Gastrocnemius medialis (tissue), 4 donors: ENCODE measurements at places on chromosomes 13 and 19. TPM values are rescaled to one million over a fixed set of nuclear protein-coding genes. Genes with fewer than 3 reads are reported as not detected.
A peak's percentile ranks its signal among the peaks of the same experiment; 100 is the strongest.

GRCh38 chr19:11198769-11199424 lies 1.6 kb upstream of the KANK2 start:
- DNase-seq: no peak
- H3K4me1 ChIP-seq: peaks cover 28% of the 10 kb centered on the region
- H3K36me3 ChIP-seq: no peaks in the 10 kb centered on the region
- peak overlapping the region; percentile 92 for H3K27ac ChIP-seq
- H3K27me3 ChIP-seq: no peaks in the 10 kb centered on the region

DNA sequence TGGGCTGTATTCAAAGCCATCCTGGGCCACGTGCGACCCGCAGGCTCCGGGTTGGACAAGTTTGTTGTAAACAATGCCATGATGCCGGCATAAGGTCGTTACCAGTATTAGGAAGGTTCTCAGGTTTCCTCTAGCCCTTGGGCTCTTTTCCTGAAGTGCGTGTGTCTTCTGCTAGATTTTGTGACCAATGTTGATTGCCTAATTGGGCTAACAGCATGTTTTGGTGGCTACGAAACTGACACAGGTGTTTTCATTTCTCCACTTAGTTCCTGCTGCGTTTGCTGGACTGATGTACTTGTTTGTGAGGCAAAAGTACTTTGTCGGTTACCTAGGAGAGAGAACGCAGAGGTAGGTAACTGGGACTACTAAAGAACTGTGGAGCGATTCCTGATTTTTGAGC lies 20.3 kb downstream of the ALOX5AP start:
- no peaks in the 10 kb centered on the region for H3K27me3 ChIP-seq
- H3K4me3 ChIP-seq: no peak overlapping the region
- H3K36me3 ChIP-seq: no peaks in the 10 kb centered on the region
- no peak overlapping the region for H3K27ac ChIP-seq

DNA sequence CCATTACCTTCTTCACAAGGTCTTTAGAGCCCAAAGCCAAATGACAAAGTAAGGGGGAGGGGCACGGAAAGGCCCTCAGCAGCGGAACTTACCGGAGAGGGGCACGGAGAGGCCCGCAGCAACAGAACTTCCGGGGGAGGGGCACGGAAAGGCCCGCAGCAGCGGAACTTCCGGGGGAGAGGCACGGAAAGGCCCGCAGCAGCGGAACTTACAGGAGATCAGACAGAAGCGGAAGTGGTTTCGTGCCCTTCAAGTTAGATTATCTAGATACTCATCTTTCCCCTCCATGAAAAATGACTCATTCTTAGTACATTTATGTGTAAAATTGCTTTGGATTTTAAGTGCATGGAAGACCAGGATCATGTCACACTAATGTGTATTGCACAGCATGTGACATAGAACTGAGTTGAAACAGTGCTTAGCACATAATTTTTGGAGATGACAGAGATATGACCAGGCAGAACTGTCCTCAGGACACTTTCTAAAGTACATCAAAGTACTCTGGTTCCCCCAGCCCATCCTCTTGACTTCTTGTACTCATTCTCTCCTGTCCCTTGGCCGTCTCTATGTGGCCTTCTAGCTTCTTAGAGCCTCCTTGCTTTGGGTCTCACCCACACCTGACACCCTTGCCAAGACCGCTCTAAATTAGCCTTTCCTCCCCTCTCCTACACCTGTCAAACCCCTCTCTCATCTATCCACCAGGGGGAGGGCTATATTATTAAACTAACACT lies 25.7 kb upstream of the TPTE2 start:
- DNase-seq: no peak
- peak overlapping the region; percentile 17 for H3K4me3 ChIP-seq
- H3K36me3 ChIP-seq: no peaks in the 10 kb centered on the region
- H3K4me1 ChIP-seq: no peaks in the 10 kb centered on the region

GRCh38 chr19:49712397-49712859 lies 21.5 kb downstream of the CPT1C start:
- no peaks in the 10 kb centered on the region for H3K36me3 ChIP-seq
- peak; percentile 25 for DNase-seq
- no peak overlapping the region for H3K27ac ChIP-seq
- no peaks in the 10 kb centered on the region for H3K4me1 ChIP-seq

- H3K36me3 ChIP-seq: no peaks in the 10 kb centered on the region
- H3K4me1 ChIP-seq: no peaks in the 10 kb centered on the region
Observed at GRCh38 chr19:34075661-34076091, 96.6 kb upstream of the LSM14A start.

- peak overlapping the region; percentile 78 for H3K27ac ChIP-seq
- no peak for DNase-seq
- no peaks in the 10 kb centered on the region for H3K36me3 ChIP-seq
- no peaks in the 10 kb centered on the region for H3K27me3 ChIP-seq
Observed at GRCh38 chr13:114106526-114106925, 25.9 kb downstream of the RASA3 start.

- no peak overlapping the region for H3K27ac ChIP-seq
- H3K36me3 ChIP-seq: peaks cover 66% of the 10 kb centered on the region
- no peak for DNase-seq
- no peaks in the 10 kb centered on the region for H3K27me3 ChIP-seq
- H3K4me3 ChIP-seq: no peak overlapping the region
- H3K4me1 ChIP-seq: peaks cover 4% of the 10 kb centered on the region
Observed at GRCh38 chr19:19010551-19010950, 22.8 kb downstream of the SUGP2 start.

DNA sequence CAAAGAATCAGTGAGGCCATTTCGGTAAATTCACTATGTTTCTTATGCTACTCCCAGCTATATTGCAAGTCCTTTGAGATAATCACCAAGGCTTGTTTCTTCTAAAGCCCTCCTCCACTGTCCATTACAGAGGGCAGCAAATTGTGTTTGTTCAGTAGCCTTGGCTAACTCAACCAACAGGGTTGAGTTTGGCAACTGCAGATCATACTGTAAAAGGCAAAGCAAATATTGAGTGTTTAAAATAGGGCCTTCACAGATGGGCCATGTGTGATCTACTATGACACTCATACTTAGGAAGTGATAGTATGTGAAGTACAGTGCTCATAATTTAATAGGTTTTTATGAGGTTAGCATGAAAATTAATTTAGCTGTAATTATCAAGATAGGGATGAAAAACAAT lies 171.3 kb downstream of the DACH1 start:
- no peak overlapping the region for H3K27ac ChIP-seq
- no peaks in the 10 kb centered on the region for H3K36me3 ChIP-seq

GRCh38 chr13:65926750-65927171 lies 1303.4 kb downstream of the PCDH9 start:
- no peak overlapping the region for H3K27ac ChIP-seq
- H3K27me3 ChIP-seq: no peaks in the 10 kb centered on the region
- no peaks in the 10 kb centered on the region for H3K4me1 ChIP-seq
- no peaks in the 10 kb centered on the region for H3K36me3 ChIP-seq
- H3K4me3 ChIP-seq: no peak overlapping the region
- no peak for DNase-seq

DNA sequence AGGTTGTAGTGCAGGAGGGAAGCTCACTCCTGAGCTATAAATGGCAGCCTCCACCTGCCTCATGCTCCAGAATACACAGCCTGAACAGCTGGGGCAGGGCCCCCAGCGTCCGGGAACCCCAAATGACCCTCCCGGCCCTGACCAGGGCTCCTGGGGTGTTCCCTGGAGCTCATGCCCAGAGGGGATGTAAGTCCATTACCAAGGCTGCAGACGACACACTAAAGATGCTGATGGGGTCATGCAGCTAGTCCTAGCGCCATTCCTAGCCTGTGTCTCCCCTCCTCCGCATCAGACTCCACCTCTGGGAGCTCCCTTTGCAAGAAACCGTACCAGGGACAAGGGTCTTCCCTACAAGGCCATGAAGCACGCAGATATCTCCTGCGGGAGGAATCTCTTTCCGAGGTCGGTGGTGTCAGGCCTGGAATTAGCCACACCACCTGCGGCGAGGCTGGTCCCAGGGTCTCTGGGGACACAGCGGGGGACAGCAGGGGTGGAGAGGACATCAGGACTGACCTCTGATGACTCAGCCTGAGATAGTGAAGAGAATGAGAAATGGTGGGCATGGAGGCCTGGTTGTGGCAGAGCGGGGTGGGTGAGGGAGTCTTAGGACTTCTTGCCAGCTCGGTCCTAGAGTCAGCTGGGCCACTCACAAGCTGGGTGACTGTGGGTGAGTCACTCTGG lies 11.9 kb upstream of the TPM4 start:
- no peaks in the 10 kb centered on the region for H3K4me1 ChIP-seq
- H3K36me3 ChIP-seq: no peaks in the 10 kb centered on the region
- H3K4me3 ChIP-seq: no peak overlapping the region
- no peaks in the 10 kb centered on the region for H3K27me3 ChIP-seq

GRCh38 chr19:47097396-47098201 lies 16.0 kb downstream of the ZC3H4 start:
- peaks cover 78% of the 10 kb centered on the region for H3K4me1 ChIP-seq
- peak overlapping the region; percentile 31 for H3K4me3 ChIP-seq
- H3K36me3 ChIP-seq: no peaks in the 10 kb centered on the region
- H3K27ac ChIP-seq: peak overlapping the region; percentile 87

GRCh38 chr19:1901940-1902404 lies 3.2 kb upstream of the ADAT3 start:
- H3K4me3 ChIP-seq: no peak overlapping the region
- peaks cover 7% of the 10 kb centered on the region for H3K4me1 ChIP-seq
- no peaks in the 10 kb centered on the region for H3K27me3 ChIP-seq
- H3K27ac ChIP-seq: peak overlapping the region; percentile 31

GRCh38 chr19:30335306-30335886 lies 36.8 kb upstream of the ZNF536 start:
- H3K4me1 ChIP-seq: no peaks in the 10 kb centered on the region
- H3K27me3 ChIP-seq: no peaks in the 10 kb centered on the region
- no peaks in the 10 kb centered on the region for H3K36me3 ChIP-seq
- H3K4me3 ChIP-seq: no peak overlapping the region
- no peak overlapping the region for H3K27ac ChIP-seq

DNA sequence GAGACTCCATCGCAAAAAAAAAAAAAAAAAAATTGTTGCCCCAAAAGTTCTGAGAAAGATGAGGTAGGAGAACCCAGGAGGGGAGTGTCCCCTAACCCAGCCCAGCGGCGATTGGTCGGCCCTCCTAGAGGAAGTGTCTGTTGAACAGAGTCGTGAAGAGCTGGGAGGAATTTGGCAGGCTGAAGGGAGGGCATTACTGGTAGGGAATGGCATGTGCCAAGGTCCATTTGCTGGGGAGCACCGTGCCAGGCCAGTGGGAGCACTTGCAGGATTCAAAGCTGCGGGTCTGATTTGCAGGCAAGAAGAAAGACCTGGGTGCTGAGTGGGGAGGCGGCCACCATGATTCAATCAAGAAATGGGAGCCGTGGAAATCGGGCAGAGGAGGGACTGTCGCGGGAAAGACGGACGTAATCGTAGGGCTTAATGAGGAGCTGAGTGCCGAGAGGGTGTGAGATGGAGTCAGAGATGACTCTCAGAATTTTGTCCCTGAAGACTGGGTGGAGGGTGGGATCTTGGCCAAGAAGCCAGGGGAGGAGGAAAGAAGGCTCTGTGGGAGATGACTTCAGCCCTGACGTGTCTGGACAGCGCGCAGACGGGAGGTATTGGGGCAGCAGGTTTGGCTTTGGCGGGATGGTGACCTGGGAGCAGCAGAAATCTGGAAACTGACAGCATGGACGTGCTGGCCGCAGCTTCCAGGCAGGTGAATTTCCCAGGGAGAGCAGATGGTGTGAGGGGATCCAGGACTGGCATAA lies 15.4 kb downstream of the CERS4 start:
- no peak overlapping the region for H3K27ac ChIP-seq
- no peaks in the 10 kb centered on the region for H3K4me1 ChIP-seq
- no peaks in the 10 kb centered on the region for H3K36me3 ChIP-seq
- no peaks in the 10 kb centered on the region for H3K27me3 ChIP-seq
- no peak overlapping the region for H3K4me3 ChIP-seq

DNA sequence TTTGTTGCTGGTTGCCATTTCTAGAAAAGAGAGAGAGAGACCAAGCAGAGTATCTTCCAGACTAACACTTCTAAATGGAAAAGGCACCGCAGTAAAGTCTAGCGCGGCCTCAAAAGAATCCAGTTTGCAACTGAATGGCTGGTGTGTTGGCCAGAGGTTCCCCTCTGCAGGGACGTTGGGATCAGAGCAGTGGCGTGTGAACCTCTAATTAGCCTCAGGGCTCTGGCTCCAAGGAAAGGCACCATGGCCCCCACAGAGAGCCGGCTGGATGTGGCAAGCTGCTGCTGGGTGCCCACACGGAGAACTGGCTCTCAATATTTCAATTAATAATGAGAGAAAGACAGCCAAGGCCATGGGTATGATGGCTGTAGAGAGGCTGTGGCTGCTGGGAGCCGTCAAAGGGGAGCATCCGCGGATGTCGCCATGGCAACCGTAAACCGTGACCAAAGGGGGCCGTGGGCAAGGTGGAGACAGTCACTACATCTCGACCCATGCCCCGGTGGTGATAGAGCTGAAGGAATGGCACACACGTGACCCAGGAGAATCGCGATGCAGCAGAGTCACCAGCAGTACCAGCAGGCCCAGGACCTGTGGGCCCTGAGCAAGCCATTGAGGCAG lies 9.5 kb downstream of the VSTM2B start:
- no peak overlapping the region for H3K4me3 ChIP-seq
- no peak overlapping the region for H3K27ac ChIP-seq
- H3K36me3 ChIP-seq: no peaks in the 10 kb centered on the region
- H3K4me1 ChIP-seq: no peaks in the 10 kb centered on the region
- no peak for DNase-seq

DNA sequence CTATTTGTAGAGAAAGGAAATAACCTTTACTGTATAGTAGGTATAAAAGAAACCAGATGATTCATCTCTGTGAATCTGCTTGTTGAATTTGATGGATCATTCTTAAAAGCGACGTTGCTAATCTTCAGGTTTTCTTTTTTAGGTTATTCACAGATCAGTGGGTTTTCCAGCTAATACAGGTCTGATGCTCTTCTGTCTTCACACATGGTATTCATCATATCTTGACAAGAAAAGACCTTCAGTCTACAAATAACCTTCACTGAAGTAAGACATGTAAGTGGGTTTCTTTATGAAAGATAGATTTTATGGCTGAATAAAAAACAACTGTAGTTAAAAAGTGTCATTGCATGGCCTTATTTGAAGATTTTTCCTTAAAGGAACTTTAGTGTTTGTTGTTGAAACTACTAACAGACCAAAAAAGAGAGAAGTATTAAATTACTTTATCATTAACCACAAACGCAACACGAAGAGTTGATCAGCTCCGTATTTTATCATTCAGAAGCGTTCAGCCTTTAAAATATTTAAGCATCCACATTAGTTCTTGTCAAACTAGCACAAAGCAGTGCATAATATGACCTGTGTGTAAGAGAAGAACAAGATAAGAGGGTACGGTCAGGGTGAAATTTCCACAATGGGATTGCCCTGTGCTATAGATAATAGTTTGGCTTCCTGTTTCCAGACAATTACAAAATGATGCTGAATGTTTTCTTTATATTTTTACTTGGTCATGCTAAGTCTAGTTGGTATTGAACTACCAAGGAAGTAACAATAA lies 299.5 kb downstream of the MZT1 start:
- no peak for DNase-seq
- H3K4me3 ChIP-seq: no peak overlapping the region
- no peaks in the 10 kb centered on the region for H3K36me3 ChIP-seq
- no peaks in the 10 kb centered on the region for H3K27me3 ChIP-seq

- H3K4me3 ChIP-seq: peak overlapping the region; percentile 89
- H3K4me1 ChIP-seq: peaks cover 30% of the 10 kb centered on the region
- no peaks in the 10 kb centered on the region for H3K27me3 ChIP-seq
- peaks cover 41% of the 10 kb centered on the region for H3K36me3 ChIP-seq
- no peak for DNase-seq
Observed at GRCh38 chr19:58387338-58388174, 487 bp downstream of the RPS5 start.

Gene CERS1
- 2.9 TPM for total RNA-seq

Gene PRR22
- total RNA-seq: 1.0 TPM

Gene EID2
- 10.2 TPM for total RNA-seq

Gene GATAD2A
- 17.7 TPM for total RNA-seq

Gene ACP7
- total RNA-seq: not detected
